Liver (tissue), 10 donors: ENCODE measurements at places on chromosomes 5 and 9.

DNA sequence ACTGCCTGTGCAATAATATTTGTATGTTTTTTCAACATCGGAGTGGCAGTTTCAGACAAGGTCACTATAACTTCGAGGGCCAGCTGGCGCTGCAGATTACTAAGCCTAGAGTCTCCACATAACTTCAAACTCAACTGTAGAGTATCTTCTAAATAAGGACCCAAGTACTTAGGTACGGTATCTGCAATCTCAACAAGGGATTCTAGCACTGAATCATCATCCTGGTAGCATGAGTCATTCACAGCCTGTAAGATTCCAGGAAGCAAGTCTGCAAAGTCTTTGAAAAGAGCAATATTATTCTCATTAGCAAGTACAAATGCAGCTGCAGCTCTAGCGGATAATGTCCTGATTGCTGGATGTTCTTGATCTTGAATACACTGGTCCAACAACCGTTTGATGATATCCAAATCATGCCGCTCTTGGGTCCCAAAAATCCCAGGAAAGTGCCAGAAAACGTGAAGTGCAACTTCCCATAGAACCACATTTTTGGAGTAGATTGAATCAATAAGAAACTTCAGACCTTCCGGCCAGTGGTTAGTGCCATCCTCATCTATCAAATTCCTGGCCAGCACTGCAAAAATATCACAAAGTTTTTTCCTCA, 654 bp downstream of the RANBP6 start:
- DNase-seq = no peak

DNA sequence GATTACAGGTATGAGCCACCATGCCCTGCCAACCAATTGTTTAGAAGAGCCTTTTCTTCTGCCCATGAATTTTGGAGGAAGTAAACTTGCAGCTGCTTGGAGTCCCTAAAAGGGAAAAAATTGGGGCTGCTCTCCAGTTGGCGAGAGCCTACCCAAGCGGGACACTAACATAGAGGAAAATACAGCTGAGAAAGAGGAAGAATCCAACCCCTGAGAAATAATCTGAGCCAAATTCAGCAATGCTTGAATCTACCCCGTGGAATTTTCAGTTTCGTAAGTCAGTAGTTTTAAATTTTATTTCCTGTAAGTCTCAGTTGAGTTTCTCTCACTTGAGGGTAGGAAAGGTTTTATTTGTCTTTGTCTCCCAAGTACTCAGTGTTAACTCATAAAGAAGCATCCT, 30.4 kb upstream of the UBTD2 start:
- no peak for DNase-seq

DNA sequence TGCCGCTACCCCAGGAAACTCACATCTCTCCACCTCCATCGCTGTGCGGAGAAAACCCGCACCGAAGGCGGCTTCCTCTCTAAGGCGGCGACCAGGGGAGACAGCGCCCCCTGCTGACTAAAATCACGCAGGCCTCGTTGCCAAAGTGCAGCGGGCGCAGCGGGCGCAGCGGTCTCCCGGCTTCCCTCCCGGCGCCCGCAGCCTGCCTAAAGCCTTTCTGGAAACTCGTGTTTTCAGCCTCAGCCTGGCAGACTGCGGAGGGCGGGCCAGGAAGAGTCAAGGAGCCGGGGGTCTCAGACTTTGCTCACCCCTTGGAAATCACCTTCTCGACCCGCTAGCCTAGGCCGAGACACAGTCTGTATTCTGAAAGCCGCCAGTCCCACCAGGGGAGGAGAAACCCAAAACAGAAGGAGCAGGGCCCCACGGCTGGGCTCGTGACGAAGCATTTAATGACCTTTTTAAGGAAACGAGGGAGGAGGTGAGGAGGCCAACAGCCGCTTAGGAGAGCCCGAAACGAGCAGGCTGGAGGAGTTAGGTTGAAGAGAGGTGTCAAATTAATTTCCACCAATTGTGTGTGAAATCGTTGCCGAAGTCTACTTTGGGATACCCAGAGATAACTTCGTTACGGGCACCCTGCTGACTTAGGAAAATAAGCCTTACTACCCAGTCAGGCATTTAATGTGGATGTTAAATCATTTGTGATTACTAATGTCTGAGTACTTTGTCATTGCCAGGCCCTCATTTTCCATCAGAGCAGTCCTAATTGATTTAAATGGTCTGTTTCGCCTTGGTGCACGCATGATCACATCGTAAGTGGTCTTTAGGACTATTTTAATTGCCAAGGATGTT, 7.3 kb upstream of the FOXB2 start:
- peak; percentile 71 for DNase-seq

GRCh38 chr9:74083681-74084433, 413.3 kb upstream of the RORB start:
- DNase-seq = no peak

- no peak for DNase-seq
Measured at GRCh38 chr5:170315154-170315553, 17.6 kb upstream of the LCP2 start.

DNA sequence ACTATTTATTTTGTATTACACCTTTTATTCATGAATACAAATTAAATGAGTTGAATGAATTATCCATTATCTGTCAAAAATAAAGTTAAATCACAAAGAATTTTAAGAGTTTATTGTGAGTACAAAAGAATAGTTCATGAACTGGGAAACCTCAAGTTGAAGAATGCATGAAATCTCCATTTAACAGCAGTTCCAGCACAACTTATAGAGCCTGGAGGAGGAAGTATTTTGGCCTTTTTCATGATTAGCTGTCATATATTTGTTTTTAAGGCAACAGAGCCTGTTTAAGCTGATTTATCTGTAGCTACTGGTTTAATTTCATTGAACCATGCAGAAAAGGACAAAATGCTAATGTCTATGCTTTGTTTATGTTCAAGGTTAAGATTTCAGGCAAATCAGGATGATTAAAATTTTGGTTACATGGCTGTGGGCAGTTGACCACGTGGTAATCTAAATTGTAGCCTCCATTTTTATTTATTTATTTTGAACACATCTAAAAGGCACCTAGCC, 12.2 kb downstream of the SPINK1 start:
- DNase-seq = no peak

- DNase-seq = no peak
Measured at GRCh38 chr9:9790216-9790872, 822.5 kb downstream of the PTPRD start.

- no peak for DNase-seq
Measured at GRCh38 chr5:13248253-13248652, 696.2 kb downstream of the DNAH5 start.

- DNase-seq = no peak
Measured at GRCh38 chr9:5650356-5651105, 21.6 kb downstream of the RIC1 start.

DNA sequence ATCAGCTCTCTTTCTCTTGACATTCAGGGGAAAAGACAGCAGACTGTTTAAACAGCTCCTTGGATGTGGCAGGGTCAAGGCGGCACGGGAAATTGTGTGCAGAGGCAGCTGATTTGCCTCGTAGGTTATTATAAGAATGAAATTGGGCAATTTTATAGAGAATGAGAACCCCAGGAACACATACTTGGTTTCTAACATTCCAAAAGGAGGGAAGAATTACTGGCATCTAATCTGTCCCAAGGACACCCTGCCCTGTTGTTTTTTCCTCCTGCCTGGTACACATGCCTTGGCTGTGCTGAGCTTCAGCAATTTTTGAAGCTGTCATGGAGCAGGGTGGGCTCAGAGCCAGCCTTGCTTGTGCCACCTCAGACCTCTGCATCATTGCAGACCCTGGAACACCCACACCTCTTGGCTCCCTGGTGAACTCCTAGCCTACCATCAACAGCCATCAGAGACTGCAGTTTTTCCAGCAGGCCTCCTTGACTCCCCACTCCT, 143.6 kb downstream of the BOD1 start:
- no peak for DNase-seq

DNA sequence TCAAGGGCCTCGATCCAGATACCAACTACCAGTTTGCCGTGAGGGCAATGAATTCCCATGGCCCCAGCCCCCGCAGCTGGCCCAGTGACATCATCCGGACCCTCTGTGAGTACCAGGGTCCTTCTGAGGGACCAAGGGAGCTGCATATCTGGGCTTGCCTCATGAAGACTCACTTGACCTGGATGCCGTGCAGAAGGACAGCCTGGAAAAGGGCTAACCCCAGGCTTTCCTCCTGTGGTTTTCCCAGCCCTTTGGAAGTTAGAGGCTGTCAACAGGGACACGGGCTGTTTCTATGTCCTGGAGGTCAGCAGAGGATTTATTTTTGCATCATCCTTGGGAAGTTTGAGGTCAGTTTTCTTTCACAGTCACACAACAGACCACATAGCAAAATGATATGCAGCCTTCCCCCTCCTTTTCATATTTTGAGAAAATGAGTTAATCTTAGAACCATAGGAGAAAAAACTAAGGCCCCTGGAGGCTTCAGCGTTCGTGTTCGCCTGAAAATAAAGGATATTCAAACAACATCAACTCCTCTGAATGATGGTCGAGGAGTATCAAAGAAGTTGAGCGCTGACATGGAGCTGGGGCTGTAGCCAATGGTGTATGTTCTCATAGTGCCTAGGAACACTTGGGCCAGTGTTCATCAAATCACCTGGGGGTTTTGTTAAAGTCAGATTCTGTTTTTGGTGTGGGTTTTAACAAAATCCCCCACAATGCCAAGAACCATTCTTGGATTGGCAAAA, 112.2 kb downstream of the EGFLAM start:
- DNase-seq = no peak

DNA sequence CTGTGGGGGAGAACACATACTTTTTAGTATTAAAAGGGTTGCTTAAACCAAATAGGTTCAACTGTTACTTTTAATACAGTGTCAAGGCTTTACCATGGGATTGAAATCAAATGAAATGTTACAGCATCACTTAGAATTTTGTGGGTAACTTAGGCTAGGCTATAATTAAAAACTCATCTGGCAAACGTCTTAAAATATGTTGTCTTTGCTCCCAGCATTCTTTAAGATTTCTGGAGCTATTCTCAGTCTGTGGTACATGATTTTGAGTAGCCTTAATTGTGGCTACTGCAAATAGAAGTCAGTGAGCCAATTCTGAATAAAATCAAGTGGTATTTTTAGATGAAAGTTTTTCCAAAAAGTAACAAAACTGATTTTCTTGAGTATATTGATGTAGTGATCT, 30.7 kb downstream of the UHRF2 start:
- DNase-seq = no peak

DNA sequence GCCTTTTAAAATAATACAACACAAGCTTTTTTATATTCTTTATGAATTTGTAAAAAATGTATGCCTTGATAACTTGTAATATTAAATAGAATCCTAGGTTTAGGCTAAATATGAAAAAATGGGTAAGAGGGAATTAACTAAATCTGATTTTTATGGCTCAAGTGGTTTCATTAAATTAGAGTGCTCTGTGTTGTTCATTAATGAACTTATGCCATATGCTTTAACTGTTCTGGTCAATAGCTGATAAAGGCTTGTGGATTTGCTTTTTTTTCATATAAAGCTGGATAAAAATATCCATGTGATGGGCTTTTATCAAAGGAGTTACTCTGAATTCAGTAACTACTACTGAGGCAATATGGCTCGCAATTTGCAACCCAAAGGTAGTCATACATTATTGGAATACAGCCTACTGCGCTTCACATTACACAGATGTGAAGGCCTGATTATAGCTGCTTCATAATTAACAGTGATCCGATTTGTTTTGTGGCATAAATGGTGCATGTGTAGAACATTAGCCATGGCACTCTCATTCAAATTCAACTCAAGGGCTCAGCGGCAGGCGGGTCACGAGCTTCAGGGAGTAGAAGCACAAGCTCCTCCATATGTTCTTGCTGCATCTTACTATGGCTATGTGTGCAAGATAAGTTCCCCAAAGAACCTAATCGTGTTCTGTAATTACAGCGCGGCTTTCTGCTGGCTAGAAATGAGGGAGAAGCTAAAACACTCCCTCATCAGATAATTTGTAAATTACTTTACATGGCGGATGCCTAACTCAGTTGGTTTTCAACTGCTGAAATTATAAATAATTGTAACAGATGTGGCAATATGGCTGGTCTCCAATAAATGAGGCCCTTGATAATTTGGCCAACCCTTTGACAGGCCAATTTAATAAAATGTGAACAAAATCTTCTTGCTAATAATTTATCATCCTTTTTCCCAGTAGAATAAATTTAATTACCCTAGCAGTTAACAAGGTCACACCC, 188.3 kb downstream of the CNTLN start:
- no peak for DNase-seq

DNA sequence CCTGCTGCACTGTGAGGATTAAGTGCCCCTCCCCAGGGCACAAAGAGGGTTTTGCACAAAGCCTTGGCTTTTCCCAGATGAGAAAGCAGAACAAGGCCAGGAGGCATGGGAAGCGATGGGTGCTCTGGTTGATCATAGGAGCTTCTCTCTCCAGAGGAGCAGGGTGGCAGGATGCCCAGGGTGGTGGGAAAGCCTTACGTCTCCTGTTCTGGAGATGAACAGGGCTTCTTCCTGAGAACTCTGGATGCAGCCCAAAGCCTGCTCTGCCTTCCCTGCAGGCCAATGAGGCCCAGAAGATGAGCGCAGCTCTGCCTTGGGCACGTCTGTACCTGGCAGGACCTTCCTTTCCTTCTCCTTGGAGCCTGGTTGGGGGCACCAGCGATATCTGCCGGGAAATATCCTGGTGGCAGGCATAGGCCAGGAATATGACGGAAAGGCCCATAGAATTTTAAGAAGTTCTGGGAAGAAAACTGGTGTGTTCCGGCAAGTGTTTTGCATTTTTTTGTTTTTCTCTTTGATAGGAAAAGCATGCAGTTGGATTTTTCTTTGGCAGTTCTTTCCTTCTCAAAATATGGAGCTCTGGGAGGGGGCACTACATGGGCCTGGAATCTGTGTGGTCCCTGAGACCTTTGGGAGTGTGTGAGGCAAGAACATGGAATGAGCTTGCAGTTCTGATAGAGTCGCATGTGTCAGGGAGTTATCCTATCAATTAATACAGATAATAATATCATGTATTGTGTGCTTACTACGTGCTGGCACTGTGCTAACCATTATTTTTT, 253.2 kb upstream of the KLF4 start:
- DNase-seq = no peak

DNA sequence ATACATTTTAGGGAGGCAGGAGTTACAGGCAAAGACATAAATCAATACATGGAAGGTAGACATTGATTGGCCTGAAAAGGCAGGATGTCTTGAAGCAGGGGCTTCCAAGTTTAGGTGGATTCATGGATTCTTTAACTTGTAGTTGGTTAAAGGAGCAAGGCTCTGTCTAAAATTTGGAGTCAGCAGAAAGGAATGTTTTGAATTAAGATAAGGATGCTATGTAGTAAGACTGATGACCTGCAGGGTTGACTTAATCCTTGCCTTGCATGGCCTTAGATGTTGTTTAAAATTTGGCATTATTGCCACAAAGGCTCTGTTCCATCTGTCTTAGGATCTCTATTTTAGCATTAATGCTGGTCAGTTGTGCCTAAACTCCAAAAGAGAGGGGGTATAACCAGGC, 171.3 kb downstream of the C5orf15 start:
- DNase-seq = no peak

- DNase-seq = no peak
Measured at GRCh38 chr5:177350776-177351391, 584 bp downstream of the LMAN2 start.

- DNase-seq = no peak
Measured at GRCh38 chr5:67031692-67032091, 164.9 kb downstream of the CD180 start.

DNA sequence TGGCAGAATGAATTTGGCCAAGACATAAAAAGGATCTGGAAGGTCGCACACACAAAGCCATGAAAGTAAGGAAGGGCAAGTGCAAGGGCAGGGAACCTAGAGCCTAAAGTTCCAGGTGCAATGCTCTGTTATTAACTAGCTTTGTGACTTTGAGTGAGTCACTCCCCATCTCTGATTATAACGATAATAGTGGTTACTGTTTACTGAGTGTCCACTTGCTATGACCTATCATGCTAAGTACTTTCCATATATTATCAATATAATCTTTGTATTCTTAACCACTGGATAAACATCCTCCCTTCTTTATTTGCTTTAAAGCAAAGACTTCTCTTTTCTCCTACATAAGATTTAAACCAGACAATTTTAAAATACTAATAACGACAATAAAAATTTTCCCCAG, 504.6 kb upstream of the BRINP1 start:
- no peak for DNase-seq
